Karpas-422 (cell line): ENCODE measurements at places on chromosomes 7 and 10.

GRCh38 chr7:143384148-143384547 is 3.0 kb downstream of the ZYX start:
- DNase-seq, result no peak

DNA sequence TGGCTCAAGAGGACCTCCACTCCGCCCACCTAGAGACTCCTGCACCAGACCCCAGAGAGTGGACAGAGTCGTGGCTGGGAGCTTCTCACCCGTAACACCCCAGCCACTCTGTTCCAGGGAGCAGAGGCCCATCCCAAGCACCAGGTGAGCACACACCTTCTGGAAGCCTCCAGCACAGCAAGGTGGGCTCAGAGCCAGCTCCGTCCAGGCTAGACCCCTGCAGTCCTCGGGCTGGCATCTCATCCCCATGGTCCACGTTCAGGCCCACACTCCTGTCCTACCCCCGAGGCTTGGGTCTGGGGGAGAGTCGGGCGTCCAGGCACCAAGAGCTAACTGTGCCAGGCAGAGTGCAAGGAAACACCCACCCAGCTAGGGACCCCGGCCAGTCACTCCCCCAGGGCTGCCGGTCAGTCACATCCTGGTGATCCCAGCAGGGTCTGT is 13.2 kb downstream of the PDGFA start:
- no peak for DNase-seq

DNA sequence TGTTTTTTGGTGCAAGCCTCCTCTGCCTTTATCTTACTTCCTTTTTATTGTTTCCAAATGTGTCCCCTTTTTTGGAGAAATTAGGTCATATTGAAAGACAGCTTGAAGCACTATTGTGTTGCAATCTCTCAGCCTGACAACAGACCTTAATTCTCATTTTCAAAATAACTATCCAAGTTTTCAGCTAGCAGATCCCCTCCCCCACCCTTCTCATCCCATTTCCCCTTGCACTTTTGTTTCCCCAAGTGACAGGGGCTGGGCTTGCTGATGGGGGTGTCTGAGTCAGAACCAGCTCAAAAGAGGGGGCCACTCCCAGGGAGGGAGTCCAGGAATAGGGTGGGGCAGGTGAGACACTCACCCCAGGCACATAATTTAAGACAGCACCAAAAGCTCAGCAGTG is 75.3 kb downstream of the MKI67 start:
- DNase-seq, result no peak

GRCh38 chr10:34228066-34228465 is 587.0 kb downstream of the PARD3 start:
- no peak for DNase-seq

DNA sequence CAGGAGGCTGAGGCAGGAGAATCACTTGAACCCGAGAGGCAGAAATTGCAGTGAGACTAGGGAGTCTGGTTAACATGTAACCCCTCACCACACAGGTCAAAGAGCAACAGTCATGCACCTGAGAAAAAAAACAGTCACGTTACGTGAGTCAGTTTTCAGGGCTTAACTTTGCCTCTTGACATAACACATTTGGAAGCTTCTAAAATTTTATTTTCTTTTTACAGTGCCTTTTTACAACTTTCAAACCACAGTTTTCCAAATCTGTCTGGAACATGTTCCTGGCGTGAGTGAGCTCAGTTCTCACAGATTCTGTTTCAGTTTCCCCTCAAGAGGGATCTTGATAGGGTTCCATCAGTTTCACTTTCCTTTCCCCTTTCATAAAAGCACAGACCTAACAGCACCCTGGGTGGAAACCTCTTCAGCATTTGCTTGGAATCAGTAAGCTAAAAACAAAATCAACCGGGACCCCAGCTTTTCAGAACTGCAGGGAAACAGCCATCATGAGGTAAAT is 4.4 kb downstream of the IFIT3 start:
- DNase-seq, result peak; percentile 58
